Naive thymus-derived CD8-positive, alpha-beta T cell (primary cell): ENCODE measurements at places on chromosomes 3 and 15. TPM values are rescaled to one million over a fixed set of nuclear protein-coding genes. Genes with fewer than 3 reads are reported as not detected.

The GMPS gene
- total RNA-seq = 45.0 TPM

The UCN2 gene
- total RNA-seq = not detected

The LRRIQ4 gene
- total RNA-seq = not detected

The HGD gene
- 5.5 TPM for total RNA-seq

- no peak for DNase-seq
Observed at GRCh38 chr3:20078194-20078714, 38.0 kb downstream of the KAT2B start.

DNA sequence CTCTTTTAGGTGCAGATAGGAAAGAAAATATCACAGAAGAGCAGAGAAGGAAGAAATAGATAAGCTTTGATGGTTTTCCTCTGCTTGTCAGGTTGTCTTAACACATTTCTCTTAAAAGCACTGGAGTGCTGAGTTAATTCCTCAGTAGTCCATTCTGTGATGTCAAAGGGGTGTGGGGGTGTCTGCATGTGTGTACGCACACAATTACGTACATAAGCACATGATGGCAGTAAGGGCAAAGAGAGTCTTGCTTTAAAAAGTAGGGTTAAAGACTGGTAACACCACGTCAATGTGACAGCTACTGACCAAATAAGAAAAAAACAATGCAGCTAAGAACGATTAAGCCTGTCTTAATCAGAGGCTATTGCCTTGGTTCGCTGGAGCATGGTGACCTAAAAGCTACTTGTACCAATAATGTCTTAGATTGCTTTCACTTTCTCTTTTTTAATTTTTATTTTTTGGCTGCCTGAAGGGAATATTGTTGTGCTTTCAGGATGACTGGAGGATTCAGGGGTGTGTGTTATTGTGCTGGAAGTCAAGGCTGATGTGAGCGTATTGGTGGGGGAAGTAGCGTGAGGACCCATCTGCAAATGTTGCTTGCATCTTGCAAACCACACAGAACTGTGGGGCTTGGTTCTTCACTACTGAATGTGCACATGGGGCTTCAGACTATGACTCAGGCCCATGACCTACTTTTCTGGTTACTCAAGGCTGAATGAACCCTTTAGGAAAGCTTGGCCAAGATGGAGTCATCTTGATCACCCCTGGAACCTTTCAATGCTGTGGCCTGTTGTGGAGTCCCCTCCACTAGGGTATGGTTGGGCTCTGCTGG, 417.8 kb upstream of the TPM1 start:
- no peak for DNase-seq

DNA sequence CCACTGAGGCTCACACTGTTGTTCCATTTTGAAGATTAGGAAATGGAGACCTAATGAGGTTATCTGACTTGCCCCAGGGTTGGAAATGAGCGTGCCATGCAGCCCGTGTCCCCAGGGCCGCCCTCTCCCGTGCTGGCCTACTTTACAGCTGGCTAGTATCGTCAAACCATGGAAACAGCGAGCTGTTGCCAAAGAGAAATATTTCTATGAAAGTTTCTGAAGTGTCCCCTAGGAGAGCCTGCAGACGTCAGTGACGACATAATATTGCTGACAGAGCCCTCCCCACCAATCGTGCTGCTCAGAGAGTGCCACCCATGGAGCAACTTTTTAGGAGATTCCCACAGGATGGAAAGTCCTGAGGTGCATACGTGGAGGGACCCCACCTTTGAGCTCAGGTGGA, 11.2 kb upstream of the FAM174B start:
- DNase-seq = no peak

- no peak for DNase-seq
Observed at GRCh38 chr3:194615226-194615625, 18.0 kb downstream of the TMEM44 start.

DNA sequence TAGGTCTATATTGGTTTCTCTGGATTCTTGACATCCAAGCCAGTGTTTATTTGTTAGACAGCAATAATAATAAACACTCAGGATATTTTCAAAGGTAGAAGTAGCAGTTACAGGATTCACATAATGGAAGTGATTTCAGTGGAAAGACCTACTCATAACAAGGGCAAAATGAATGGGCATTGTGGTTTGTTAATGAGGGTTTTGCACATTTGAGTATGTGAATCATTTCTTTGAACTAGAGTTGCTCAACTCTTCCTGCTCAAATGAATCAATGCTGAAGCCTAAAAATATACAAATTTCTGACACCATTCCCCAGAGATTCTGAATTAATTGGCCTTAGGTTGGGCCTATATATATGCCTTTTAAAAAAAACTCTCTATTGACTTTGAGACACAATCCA, 4.1 kb upstream of the COL6A5 start:
- no peak for DNase-seq

DNA sequence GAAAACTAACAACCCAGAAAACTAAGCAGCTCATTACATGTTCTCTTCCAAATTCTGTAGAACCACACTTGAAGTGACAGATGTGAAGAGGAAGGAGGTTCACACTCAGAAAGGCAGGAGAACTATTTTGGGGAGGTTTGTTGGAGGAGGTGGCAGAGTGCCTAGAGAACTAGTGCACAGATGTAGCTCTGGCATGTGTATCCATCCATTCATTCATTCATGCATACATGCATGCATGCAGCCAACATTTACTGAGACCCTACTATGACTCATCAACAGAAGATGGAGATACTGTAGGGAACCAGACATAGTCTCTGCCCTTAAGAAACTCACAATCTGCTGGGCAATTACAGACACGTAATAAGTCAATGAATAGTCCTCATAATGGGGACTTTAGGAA, 116.7 kb downstream of the ERC2 start:
- DNase-seq = no peak

DNA sequence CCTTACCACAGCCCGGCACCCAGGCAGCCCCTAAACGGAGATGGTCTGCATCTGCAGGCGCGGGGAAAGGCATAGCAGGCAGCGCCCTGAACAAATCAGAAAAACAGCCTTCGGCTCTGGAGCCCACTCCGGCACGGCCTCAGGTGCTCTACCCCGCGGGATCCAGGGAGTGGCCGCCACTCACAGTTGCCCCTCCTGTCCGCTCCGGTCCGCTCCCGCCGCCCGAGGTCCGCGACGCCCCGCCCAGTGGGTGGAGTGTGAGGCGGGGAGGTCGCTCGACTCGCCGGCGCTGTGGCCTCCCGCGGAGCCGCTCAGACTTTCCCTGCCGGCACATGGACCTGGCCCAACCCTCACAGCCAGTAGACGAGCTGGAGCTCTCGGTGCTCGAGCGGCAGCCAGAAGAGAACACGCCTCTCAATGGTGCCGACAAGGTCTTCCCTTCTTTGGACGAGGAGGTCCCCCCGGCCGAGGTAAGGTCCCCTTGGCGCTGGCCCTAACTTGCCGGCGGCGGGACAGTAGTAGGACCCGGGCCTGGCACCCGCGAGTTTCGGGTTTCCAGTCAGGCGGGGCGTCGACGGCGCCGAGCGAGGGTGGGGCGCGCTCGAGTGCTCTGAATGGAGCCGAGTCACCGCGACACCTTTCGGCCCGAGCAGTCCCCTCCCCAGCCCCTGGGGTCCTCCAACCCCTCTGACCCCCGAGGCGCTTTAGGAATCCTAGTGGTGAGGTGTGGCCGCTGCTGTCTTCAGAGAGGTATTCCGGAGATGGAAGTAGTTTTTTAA, at the start of gene C3orf52:
C3orf52 (plus strand) TSS at position 314 of the 779 bp plus-strand sequence; CDS start at position 333, 19 bp downstream.
- DNase-seq = peak; percentile 47

DNA sequence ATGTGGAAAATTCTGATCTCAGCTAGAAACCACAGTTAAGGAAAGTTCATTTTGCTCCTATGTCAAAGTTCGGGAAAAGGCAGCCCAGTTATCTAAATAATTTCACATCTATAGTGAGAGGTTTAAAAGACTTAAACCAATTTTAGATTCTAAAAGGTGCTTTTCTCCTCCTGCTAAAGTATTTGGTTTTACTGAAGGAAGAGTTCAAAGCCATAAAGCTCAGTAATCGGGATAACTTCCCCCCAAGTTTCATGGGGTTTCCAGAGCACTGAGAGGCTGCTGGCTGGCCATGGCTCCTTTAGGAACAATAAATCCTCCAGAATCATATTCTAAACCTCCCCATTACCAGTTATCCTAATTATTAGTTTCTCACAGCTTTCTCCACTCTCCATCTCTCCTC, 38.2 kb downstream of the ZIC4 start:
- DNase-seq = no peak

- DNase-seq = no peak
Observed at GRCh38 chr3:50466177-50466576, 37.3 kb downstream of the CACNA2D2 start.

DNA sequence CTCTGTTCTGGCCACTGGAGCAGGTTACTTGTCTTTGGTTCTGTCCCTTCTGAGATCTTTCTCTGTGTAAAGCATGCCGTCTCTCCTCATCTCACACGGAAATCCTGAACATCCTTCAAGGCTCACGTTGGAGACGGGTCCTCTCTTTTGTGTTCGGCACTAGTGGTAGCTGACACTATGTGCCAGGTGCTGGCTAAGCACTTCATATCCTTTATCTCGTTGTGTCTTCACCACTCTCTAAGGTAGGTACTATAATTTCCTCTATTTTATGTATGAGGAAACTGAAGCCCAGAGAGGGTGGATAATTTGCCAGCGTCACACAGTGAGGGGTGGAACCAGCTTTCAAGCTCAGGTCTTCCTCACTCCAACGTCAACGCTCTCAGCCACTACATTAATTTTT, 1.2 kb downstream of the IFT122 start:
- no peak for DNase-seq

GRCh38 chr15:67784090-67784781, 41.1 kb upstream of the SKOR1 start:
- DNase-seq = no peak

- DNase-seq = no peak
Observed at GRCh38 chr15:75836959-75837334, 6.3 kb upstream of the UBE2Q2 start.

DNA sequence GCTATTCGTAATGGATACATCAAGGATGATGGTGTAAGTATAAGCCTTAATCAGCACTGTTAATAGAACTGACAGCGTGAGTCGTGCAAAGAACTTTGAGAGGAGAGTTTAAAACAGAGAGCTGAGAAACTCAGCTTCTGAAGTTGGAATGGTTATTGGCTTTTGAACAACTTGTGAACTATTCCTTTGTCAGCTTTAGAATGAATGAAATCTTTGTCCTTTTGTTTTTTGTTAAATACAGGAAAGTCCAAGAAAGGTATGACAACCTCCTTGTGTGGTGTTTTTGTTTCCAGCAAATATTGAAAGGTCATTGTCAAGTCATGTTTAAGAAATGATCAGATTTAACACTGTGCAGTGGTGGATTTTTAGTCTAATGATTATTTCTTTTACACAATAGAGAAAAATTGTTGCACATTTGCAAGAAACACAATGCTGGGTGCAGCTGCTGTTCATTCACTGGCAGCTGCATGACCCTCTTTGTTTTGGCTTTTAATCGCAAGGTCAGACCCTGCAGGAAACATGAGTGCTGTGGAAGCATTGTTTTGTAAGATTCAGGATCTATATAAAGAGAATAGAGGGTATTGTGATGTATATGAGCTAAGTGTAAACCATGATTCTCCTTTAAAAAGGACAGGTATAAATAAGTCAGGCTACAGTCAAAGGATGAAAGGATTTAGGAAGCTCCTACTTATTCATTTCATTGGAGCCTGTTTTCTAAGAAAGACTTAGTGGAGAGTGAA, 21.7 kb upstream of the ABHD10 start:
- DNase-seq = no peak

- DNase-seq = no peak
Observed at GRCh38 chr3:109137761-109138160, 1.2 kb downstream of the C3orf85 start.

GRCh38 chr15:27714675-27715074, 384.4 kb downstream of the OCA2 start:
- DNase-seq = no peak

DNA sequence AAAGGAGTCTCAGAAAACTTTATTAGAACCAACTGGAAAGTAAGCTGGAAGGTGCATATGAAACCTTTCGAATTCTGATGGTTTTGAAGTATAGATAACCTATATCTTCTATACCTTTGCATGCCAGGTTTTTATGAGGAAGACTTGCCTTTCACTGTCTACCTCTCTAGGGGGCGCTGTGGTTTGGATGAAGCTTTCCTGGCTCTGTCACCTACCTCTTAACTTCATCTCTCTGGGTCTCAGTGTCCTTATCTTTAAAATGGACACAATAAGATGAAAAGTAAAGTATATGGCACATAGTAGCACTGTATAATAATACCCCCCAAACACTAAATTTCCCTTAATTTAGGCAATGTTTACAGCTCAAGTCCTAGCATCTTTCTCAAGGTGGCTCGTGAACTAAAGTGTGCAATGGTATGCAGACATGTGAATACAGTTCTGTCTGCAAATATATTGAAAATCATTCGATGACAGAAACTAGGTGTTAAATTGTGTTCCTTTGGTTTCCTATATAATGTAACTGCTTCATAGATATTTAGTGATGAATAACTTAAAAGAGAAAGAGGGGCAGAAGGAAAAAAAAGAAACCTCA, 314.3 kb downstream of the CHST2 start:
- DNase-seq = peak; percentile 26

DNA sequence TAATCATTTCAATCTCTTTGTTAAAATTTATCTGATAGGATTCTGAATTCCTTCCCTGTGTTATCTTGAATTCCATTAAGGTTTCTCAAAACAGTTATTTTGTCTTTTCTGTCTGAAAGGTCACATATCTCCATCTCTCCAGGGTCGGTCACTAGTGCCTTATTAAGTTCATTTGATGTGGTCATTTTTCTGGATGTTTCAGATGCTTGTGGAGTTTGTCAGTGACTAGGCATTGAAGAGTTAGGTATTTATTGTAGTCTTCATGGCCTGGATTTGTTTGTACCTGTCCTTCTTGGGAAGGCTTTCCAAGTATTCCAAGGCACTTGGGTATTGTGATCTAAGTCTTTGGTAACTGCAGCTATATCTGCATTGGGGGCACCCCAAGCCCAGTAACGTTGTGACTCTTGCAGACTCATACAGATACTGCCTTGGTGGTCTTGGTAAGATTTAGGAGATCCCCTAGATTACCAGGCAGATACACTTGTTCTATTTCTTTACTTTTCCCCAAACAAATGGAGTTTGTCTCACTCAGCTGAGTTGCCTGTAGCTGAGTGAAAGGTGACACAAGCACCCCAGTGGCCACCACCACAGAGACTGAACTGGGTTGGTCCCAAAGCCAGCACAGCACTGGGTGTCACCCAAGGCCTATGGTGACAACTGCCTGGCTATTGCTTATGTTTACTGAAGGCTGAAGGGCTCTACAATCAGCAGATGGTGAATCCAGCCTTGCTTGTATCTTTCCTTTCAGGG, 18.9 kb upstream of the SLC27A2 start:
- no peak for DNase-seq

DNA sequence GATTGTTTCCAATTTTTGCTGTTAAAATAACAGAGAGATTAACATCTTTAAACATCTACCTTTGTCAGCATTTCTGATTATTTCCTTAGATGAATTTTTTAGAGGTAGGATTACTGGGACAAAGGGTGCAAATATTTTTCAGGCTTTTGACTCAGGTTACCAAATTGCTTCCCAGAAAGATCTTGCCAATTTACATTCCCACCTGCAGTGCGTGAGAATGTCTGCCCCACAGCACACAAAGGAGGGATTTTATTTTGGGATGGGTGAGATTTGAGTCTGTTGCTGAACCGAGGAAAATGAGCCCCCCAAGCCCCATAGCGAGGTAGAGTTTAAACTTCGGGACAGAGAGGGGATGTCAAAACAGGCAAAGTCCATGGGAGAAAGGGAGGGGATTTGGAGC, 25.9 kb upstream of the RNU6-1 start:
- no peak for DNase-seq
